ENCODE measurements at places on chromosomes 2 and 18. TPM values are rescaled to one million over a fixed set of nuclear protein-coding genes. Genes with fewer than 3 reads are reported as not detected.

The ANKRD29 gene
- 0.43 TPM for total RNA-seq

- no peak for DNase-seq
Observed at GRCh38 chr18:6943143-6943542, 174.5 kb downstream of the LAMA1 start.

The CKAP2L gene
- 6.8 TPM for total RNA-seq

DNA sequence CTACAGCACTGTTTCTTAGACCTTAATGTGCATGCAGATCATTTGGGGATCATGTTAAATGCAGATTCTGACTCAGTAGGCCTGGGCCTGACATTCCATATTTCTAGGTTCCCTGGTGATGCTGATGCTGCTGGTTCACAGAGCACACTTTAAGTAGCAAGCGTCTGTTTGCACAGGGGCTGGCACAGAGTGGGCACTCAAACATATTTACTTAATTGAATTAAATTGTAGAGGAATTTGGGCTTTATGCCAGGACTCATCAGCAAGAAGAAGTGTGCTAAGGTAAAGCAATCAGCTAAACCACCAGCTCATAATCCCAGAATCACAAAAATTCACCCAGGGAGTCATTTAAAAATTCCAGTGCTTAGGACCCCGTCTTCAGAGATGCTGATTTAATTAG, 25.1 kb upstream of the INPP4A start:
- DNase-seq = no peak

The VSNL1 gene
- 0.32 TPM for total RNA-seq

DNA sequence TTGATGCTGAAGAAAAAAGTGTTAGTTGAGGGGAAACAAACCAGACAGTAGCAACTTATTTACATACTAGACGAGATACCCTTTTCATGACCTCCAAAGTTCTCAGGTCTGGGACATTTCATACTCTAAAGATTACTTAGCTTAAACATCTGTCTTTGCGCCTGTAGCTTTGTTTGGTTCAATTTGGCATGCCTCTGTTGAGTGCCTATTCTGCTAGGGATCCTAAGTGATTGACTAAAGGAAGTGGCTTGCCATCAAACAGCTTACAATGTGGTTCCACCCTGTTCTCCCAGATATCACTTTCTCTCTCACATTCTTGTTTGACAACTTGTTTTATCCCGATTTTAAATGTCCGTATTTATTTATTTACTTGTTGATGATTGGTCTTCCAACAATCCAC, 488.8 kb downstream of the PARD3B start:
- peak; percentile 34 for DNase-seq

The LYPD6B gene
- total RNA-seq = 3.0 TPM

- no peak for DNase-seq
Observed at GRCh38 chr2:113741091-113741490, 15.4 kb downstream of the SLC35F5 start.

GRCh38 chr18:63539904-63540510, 2.2 kb upstream of the SERPINB12 start:
- peak; percentile 18 for DNase-seq

DNA sequence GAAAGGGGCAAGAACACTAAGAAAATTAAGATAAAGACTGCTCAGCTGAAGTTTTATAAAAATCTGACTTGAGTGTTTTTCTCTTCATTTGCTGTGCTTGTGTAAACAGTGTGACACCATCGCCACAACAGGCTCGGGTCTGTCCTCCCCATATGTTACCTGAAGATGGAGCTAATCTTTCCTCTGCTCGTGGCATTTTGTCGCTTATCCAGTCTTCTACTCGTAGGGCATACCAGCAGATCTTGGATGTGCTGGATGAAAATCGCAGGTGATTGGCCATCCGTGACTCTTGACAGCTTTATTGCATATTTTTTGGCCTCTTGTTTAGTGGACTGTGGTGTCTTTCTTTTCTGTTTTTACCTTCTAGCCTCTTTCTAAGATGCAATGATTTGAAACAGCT, 22.1 kb downstream of the MFF start:
- DNase-seq = no peak

The CASP8 gene
- 22.0 TPM for total RNA-seq

DNA sequence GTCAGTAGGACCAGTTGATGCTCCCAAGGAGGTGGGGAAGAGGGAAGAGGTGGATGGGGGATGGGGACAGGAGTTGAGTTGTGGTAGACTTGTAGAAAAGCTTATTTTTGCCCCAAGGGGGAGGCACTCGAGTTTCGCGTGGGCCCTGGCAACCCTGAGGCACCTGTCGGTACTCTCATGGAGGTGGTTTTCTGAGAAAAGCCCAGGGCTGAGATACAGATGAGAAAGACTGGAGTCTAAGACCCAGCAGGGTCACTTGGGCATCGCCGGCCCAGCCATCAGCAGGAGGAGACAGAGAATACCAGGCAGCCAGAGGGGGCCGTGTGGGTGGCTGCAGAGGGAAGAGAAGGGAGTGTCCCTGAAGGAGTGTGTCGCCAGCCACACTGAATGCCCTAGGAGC, 57.7 kb upstream of the HPCAL1 start:
- no peak for DNase-seq

DNA sequence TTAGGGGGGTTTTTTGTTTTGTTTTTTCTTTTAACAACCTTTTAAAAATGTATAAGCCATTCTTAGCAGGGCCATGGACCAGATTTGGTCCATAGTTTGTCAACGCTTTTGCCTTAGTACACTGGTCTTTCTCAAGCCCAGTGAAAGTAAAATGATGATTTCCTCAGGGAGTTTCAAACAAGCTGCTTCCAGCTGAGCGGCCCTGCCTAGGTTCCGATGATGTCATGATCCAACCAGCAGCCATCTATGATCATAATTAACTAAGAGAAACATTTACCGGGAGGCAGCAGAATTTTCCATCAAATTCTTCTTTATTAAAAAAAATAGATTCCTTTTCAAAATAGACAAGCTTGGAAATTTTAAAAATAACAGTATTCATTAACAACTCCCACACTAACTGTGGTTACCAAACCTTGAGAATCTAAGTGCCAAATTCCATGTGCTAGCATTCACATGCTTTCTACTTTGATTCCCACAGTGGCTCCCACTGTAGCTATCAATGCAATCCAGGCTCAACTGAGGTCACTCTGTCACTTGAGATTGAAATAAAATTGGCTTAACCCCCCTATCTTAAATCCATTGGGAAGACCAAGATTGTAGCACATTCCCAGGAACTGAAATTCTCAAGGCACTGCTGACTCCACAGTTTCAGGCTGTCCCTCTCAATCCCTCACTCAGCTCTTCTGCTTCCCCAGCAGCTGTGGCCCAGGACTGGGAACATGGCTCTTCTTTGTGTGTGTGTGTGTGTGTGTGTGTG, 148.9 kb downstream of the RNF152 start:
- DNase-seq = peak; percentile 63

- DNase-seq = peak; percentile 48
Observed at GRCh38 chr2:42124011-42124785, 45.0 kb upstream of the EML4 start.

Measured in fibroblast of villous mesenchyme (primary cell).